ENCODE measurements at places on chromosomes 5 and 9. TPM values are rescaled to one million over a fixed set of nuclear protein-coding genes. Genes with fewer than 3 reads are reported as not detected.

CREBRF gene
- polyA plus RNA-seq = 3.0 TPM

PDE8B gene
- polyA plus RNA-seq = not detected

- H3K36me3 ChIP-seq = no peaks in the 10 kb centered on the region
- H3K27me3 ChIP-seq = no peaks in the 10 kb centered on the region
- DNase-seq = no peak
- H3K4me3 ChIP-seq = no peak overlapping the region
- no peak overlapping the region for H3K27ac ChIP-seq
Observed at GRCh38 chr5:147073098-147073497, 161.7 kb upstream of the STK32A start.

- no peaks in the 10 kb centered on the region for H3K4me1 ChIP-seq
- no peak for DNase-seq
- peaks cover 43% of the 10 kb centered on the region for H3K27me3 ChIP-seq
- no peak overlapping the region for H3K4me3 ChIP-seq
- H3K36me3 ChIP-seq = no peaks in the 10 kb centered on the region
Observed at GRCh38 chr5:132055441-132055807, 5.0 kb upstream of the IL3 start.

GRCh38 chr9:124871156-124871561 lies 9.2 kb downstream of the ARPC5L start:
- no peaks in the 10 kb centered on the region for H3K27me3 ChIP-seq
- H3K36me3 ChIP-seq = peaks cover 35% of the 10 kb centered on the region
- DNase-seq = no peak
